ENCODE measurements at places on chromosomes 7 and 10.

DNA sequence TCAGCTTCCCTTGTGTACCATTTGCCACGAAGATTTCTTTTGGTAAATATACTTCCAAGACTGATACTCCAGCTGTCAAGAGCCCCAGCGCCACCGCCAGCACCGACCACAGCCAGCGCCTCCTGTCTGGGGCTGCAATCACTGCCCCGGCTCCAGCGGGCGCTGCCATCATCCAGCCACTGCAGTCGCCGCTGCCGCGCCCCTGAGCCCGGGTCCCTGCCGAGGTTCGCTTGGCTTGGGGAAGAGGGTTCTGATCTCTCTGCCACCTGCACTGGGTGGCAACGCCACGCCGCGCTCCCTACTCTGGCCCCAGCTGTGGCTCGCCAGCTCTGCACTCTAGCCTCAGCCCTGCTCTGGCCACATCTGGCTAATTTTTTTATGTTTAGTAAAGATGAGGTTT lies 57.7 kb upstream of the ZNF138 start:
- DNase-seq, result no peak

- peak; percentile 58 for DNase-seq
Measured at GRCh38 chr7:107879400-107880035, 11.5 kb upstream of the DLD start.

DNA sequence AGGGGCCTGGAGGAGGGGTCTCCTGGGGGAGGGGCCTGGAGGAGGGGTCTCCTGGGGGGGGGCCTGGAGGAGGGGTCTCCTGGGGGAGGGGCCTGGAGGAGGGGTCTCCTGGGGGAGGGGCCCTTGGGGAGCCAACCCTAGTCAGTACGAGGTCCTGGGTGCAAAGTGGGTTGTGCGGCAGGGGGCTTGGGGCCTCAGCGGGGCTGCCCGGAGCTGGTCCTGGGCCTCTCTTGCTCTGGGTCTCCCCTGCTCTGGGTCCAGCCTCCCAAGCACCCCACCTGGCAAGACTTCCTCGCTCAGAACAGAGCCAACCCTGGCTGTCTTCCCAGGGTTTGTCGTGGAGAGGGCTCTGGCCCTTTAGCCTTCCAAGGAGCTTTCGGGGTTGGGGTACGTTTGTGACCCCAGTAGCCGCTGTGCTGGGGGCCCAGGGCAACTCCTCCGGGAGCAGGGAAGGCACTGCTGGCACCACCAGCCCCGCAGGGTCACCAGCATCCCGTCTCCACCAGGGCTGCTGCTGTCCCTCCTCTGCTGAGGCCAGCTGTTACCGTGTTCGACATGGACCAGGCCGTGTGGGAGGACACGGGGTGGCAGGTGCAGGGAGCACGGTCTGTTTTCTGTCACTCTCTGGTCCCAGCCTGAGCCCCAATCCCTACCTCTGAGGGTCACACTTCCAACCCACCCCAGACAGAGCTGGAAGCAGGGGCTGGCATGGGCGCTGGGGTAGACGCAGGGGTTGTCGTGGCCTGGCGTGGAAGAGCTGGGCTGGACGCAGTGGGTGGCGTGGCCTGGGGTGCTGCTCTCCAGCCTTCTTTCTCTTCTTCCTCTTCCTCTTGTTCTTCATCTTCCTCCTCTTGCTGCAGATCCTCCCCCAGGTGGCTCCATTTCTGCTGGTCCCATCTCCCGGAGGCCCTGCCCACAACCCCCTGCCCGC lies 22.8 kb downstream of the PWWP2B start:
- no peak for DNase-seq

GRCh38 chr10:122342293-122343134 lies 32.0 kb upstream of the PLEKHA1 start:
- peak; percentile 53 for DNase-seq

DNA sequence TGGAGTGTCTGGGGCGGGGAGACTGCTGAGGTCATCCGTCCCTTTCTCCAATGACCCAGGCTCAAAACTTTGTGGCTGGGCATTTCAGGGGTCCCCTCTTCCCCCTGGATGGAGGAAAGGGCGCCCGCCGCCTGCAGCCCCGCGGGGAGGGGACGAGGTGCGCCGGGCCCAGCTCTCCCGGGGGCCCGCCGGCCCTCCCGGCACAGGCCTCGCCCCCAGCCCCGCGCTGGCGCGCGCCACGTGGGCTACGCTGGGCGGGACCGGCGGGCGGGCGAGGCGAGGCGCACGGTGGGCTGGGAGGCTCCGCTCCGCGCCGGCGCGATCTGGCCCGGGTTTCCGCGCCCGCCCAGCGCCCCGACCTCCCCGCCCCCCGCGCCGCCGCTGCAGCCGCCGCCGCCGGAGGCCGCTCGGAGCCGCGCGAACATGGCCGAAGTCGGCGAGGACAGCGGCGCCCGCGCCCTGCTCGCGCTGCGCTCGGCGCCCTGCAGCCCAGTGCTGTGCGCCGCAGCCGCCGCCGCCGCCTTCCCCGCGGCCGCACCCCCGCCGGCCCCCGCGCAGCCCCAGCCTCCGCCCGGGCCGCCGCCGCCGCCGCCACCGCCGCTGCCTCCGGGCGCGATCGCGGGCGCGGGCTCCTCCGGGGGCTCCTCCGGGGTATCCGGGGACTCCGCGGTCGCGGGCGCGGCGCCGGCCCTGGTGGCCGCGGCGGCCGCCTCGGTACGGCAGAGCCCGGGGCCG lies at the start of gene FOXK1:
Gene FOXK1 (plus strand): TSS at position 410 of the 735 bp plus-strand sequence. CDS start 14 bp downstream, at position 424.
- DNase-seq, result peak; percentile 67

GRCh38 chr10:81108516-81109199 lies 571.0 kb downstream of the SH2D4B start:
- DNase-seq, result no peak

DNA sequence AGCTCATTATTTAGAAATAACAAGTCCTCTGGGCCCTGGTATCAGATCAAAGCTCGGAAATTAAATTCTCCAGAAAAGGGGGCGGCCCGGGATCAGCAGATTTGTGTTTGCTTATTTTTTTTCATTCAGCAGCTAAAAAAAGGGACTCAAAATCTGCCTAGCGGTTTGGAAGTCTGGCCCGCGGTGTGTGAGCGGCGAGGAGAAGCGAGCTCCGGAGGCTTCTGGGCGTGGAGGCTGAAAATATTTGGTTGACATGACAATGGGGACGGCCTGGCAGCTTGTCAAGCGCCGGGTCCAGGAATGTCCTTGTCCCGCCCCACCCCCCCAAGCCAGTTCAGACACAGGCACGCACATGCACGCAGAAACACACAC lies 43.4 kb downstream of the FOXL3 start:
- peak; percentile 37 for DNase-seq

- no peak for DNase-seq
Measured at GRCh38 chr10:113175756-113176651, 226.0 kb downstream of the TCF7L2 start.

DNA sequence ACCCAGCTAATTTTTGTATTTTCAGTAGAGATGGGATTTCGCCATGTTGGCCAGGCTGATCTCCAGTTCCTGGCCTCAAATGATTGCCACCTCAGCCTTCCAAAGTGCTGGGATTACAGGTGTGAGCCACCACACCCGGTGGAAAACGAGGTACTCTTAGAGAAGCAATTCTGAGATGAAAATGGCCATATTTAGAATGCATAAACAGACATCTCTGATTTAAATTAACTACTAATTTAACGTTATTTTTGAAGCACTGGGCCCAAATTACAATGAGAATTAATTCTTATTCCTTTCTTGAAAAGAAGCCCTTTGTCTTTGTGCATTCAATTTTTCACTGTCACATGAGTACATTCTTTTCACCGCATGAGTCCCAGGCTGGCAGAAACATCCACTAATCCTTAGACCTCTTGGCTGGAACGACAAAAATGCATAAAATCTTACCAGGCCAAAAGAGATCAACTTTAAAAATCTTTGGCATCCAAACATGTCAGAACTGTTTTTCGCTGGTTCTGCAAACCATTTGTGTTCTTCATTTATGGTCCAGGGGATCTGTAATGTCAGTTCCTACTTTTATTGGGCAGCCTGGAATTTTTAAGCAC lies 60.1 kb upstream of the CAPZA2 start:
- DNase-seq, result peak; percentile 84

DNA sequence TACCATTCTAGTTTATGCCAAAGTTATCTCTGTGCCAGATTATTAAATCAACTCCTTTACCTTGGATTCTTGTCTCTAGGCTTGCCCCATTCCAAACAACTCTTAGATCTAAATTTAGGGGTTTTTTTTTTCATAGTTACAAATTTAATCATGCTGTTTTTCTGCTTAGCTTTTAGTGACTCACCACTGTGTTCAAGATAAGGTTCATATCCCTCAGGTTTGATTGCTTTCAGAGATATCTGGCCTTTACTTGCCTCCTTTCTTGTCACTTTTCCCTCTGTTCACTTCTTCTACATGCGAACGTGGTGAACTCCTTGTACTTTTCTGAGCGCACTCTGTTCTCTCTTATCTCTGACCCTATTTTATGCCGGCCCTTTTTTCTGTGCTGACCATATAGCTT lies 78.2 kb downstream of the VPS50 start:
- DNase-seq, result no peak

DNA sequence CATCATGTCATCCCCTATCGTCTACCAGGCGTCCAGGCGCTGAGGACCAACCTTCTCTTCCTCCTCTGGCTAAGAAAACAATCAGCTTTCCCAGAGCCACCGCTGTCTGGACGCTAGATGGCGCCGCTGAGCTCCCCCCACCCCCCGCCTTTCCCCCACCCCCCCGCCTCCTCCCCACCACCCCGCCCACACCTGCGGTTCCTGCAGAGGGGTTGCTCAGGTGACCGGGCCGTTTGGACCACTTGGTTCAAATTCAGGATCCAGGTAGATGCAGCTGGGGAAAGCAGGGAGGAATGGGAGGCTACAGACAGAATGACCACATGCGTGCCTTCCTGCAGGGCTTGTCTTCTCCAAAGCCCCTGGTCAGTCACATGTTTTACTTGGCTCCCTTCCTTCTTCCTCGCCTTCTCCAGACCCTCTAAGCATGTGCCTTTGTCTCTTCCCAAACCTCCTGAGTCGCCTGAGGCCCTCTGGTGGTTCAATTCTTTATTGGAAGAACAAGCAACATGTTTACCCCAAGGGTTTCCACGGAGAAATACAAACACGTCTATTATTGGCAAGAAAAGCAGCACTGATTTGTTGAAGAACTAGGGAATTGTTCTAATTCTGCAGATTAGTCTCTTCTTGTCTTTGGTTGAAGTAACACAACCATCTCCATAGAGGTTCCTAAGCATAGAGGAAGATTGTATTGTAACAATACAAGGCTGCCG lies 24.7 kb downstream of the AOC1 start:
- DNase-seq, result peak; percentile 74

DNA sequence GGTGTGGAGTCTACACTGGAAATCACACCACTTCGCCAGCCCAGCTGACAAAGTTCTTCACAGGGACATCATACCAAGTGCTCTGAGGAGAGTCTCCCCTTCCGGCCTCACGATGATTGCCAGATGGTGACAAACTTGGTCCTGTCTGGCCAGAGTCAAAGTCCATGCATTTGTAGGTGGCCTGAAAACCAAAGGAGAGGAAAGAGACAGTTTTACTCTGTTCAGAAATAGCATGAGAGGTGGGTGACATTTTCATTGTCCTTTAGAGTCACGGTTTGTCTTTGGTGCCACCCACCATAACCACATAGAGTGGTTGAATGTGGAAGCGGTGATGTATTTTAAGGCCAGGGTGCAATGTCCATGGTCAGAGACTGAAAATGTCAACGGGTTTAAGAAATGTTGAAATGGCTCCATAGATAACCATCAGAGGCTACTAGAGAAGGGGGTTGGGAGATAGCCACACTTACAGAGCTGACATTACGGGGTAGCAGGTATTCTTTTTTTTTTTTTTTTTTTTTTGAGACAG lies 33.0 kb downstream of the BTBD16 start:
- DNase-seq, result no peak

- DNase-seq, result no peak
Measured at GRCh38 chr7:108086962-108087361, 43.2 kb downstream of the LAMB4 start.

- no peak for DNase-seq
Measured at GRCh38 chr7:36474283-36475010, 84.8 kb downstream of the ANLN start.

DNA sequence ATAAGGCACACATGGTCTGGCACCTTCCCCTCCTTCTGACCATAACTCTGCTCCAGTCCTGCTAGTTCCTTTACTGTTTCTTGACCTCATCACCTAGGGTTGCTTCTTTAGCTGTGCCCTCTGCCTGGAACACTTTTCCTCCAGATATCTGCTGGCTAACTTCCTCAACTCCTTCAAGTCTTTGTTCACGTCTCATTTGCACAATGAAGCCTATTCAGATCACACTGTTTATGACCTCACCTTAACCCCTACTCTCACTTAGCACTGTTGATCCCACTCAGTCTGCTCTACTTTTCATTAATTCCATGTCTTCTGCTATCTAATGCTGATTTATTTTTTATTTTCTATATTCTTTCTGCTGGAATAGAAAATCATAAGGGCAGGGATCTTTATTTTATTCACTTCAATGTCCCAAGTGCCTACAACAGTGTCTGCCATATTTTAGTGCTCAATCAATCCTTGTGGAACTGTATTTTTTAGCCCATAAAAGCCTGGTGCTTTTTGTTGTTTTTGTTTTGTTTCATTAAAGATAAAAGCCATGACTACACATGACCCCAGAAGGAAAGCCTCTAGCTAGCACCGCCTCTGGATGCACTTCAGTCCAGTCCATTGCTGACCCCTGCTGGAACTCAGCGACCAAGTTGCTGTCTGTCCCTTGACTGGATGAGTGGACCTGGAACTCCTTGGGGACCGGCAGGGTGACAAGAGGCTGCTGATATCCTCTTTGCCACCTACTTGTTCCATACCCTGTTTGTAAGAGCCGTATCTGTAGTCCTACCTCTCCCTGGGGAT lies 12.3 kb downstream of the KLF14 start:
- peak; percentile 68 for DNase-seq

DNA sequence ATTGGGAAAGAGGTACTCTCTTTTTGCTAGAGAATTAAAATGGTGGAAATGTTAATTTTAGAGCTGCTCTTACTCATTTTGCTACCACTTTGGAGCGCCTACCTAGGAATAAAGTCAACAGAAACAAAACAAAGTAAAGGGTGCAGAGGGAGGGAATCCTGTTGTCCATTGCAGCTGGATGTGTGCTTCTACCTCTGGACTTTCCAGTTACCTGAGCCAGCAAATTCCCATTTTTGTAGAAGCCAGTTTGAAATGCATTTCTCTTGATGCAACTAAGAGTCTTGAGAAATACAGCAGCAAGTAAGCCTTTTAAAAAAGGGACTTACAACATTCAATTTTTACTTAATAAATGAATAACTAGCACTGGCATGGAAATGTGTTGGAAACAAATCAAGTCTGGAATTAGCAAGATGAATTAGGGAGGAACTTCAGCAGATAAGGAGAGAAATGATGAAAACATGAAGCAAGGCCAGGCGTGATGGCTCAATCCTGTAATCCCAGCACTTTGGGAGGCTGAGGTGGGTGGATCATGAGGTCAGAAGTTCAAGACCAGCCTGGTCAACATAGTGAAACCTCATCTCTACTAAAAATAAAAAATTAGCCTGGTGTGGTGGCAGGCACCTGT lies 113.5 kb upstream of the CTTNBP2 start:
- no peak for DNase-seq

DNA sequence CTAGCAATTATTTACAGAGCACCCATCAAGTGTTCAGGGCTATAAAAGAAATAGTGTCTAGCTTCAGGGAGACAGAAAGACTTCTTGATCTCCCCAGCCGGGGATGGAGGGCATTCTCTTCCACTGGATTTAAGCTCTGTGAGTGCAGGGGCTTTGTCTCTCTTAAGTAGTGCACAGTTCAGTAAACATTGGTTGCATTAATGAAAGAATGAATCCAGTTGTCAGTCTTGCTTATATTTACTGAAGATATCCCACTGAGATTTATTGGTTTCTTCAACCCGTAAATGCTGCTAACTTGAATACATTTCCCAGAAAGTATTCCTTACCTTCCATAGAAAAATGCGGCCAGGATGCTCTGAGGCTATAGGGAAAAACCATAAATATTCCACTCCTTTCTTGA lies 41.9 kb downstream of the AUTS2 start:
- no peak for DNase-seq

GRCh38 chr7:10998996-10999757 lies 25.5 kb downstream of the PHF14 start:
- DNase-seq, result no peak

Measured in AG10803 (cell line).